ENCODE measurements at places on chromosomes 12 and 14.

GRCh38 chr14:35134329-35135123 lies 12.2 kb downstream of the PRORP start:
- no peak for DNase-seq

- DNase-seq = no peak
Observed at GRCh38 chr12:117774941-117775775, 193.6 kb downstream of the KSR2 start.

DNA sequence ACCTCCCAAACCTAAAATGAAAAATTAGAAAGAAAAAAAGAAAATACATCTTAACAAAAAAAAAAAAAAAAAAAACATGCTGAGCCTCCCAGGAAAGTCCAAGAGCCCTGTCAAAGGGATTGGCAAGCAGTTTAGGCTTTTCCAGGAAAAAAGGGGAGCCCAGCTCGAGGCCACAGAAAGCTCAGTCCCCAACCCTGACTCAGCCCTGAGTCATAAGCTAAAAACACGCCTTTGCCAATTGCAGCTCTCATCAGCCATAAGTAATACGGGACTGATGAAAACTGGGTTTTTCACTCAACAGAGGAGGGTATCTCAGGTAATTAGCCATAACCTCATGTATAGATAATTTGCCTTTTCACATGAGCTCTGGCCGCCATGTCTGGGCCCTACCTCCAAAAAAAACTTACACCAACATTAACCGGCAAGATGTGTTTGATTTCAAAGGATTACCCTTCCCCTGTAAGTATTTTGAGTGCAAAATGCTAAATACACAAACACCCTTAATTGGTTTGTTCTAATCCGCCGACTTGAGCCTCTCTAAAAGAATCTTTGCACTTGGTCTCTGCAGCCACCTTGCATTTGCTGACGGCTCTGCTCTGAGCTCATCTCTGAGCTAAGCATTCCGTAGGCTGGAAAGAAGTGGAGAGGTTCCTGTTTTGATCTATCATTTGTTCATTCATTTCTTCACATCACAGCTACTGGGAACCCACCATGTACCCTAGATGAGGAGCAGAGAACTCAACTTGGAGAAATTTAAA lies 319.2 kb downstream of the BCL11B start:
- peak; percentile 53 for DNase-seq

- no peak for DNase-seq
Observed at GRCh38 chr14:59755409-59756135, 115.0 kb downstream of the RTN1 start.

GRCh38 chr14:22977434-22977683 lies 5.0 kb downstream of the AJUBA start:
- DNase-seq = no peak

GRCh38 chr12:89863493-89863938 lies 154.9 kb upstream of the ATP2B1 start:
- DNase-seq = peak; percentile 37

GRCh38 chr12:105935981-105936380 lies 202.8 kb downstream of the NUAK1 start:
- no peak for DNase-seq

GRCh38 chr14:33956640-33957039 lies 5.8 kb upstream of the EGLN3 start:
- DNase-seq = no peak

DNA sequence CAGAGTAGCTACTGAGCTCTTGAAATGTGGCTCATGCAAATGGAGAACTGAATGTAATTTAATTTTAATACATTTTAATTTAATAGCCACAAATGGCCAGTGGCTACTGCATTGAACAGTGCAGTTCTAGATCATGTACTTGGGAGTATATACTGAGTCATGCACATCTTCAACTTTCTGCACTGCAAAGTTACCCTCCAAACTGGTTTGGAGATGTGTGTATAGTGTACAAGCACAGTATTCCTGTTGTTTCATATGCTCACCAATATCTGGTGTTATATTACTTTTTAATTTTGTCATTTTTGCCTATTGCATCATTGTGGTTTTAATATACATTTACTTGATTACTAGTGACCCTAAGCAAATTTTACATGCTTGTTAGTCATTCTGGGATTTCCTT lies 372.8 kb downstream of the NELL2 start:
- no peak for DNase-seq

GRCh38 chr12:8156845-8157244 lies at the start of gene ZNF705A:
ZNF705A (plus strand) TSS chr12:8157015; CDS start chr12:8172626, 15,611 bp downstream.
- peak; percentile 72 for DNase-seq

DNA sequence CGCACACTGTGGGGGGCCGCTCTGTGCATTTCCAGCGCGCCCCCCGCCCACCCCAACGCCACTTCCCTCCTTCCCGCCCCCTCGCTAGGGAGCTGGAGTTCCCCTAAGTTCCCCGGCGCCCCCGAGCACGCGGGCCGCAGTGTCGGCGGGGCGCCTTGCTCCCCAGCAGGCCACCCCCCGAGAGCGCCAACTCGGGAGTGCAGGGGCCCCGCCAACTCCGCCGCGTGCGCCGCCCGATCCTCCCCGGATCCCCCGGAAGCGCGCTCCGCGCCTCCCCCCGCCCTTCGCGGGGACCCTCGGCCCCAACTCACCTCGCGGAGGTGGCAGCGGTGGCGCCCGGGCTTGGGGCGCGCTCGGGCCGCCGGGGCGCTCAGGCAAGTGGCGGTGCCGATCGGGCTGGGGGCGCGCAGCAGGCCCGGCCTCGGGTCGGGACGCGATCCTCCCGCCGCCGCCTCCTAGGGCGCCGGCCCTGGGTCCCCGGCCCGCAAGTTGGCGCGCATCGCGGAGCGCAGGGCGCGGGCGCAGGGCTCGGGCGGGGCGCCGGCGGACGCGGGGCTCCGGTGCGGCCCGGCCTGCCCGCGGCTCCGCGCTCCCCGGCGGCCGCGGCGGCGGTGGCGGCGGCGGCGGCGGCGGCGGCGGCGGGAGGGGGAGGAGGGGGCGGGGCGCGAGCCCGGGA lies at the start of gene NCOR2:
NCOR2 (minus strand) TSS at position 616 of the 676 bp plus-strand sequence. CDS start 72,361 bp downstream, outside the sequence.
- peak; percentile 79 for DNase-seq

DNA sequence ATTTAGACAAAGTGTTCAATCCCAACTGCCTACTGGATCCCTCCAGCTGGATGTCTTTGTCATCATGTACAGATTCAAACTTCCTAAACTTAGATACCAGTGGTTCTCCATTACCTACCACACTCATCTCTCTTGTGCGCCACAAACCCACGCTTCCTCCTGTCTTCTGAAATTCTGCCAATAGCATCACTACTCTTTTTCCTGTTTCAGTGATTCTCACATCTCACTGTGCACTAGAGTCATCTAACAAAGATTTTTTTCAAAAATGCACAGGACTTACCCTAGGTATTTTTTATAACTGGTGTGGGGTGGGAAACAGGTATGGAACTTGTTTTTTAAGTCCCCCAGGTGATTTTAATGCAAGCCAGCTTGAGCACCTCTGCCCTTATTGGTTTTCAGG lies 5.9 kb downstream of the PSMB5 start:
- DNase-seq = no peak

DNA sequence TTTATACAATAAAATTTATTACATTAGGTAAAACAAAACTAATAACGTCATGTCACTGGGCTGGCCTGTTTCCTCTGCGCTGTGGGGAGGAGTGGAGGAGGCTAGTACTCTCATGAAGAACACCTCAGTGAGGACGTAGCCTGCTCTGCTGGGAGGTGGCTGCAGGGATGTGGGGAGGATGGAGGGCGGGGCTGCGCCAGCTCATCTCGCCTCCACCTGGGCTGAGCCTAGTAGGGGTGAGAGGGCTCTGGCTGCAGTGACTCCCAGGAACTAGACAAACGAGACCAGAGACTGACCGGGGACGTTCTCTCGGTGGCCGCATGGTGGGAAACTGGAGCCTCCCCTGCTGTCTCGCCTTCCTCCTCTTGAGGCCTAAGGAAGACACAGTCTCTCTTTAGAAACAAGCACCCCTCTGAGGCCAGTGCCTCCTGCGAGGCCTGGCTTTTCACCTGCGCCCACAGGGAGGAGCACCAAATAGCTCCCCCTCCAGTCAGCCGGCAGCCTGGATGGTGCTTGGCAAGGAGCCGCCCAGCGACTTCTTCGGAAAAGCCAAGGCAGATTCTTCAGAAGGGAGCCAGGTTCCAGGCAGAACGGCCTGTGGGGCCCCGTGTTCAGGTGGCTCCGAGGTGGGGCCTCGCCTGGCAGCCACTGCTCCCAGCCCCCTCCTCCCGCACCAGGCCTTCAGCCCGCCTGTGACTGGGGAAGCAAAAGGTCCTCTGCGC lies 62.4 kb downstream of the PLEKHG3 start:
- DNase-seq = no peak

DNA sequence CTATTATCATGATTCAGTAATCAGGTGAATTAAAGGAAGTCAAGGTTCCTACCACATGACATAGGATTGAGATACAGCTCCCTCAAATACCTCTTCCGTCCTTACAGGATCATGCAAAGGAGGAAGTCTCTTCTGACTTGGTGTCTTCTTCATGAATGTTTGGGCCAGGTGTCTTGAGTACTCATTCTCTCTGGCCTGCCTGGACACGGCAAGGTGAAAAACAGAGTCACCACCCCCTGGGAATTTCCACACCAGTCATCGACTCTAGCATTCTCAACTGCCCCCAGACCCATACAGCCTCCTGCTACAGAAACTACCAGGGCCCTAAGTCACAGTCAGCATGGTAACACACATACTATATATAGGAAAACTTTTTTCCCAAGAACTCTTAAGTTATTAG lies 44.9 kb upstream of the LTBP2 start:
- DNase-seq = no peak

- no peak for DNase-seq
Observed at GRCh38 chr12:72295101-72295500, 22.9 kb downstream of the TRHDE start.

- no peak for DNase-seq
Observed at GRCh38 chr12:72738811-72739210, 466.6 kb downstream of the TRHDE start.

DNA sequence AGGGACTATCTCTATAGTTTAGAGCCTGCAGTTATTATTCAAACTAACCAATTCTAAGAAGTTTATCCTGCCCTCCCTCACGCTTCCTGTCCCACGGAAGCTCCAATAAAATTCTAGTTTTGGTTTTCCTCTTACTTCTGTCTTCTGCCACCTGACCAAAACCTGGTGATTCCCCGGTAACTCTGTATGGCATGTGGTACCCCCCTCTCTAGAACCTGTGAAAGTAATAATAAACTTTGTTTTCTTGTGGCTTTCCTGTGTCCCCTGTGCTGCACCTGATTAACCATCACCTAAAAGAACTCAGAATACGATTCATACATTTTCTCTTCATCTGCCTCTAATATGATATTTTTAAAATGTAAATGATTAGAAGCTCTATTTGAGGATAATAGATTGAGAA lies 379.8 kb downstream of the APAF1 start:
- DNase-seq = no peak

DNA sequence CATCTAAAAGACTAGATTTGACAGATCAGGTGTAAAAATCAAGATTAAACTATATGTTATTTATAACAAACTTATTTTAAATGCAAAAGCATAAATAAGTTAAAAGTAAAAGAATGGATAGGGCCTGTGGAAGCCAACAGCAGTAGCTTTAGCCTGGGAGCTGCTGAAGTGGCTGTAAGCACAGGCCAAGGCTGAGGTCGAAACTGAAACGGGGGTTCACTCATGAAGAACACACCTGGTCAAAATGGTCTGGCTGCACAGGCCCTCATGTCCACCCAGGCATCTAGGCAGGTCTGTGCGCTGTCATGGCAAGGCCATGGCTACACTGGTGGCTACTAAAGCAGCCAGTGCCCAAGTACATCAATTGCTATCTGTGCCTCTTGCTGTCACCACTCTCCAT lies 23.1 kb downstream of the CATSPERB start:
- DNase-seq = no peak

DNA sequence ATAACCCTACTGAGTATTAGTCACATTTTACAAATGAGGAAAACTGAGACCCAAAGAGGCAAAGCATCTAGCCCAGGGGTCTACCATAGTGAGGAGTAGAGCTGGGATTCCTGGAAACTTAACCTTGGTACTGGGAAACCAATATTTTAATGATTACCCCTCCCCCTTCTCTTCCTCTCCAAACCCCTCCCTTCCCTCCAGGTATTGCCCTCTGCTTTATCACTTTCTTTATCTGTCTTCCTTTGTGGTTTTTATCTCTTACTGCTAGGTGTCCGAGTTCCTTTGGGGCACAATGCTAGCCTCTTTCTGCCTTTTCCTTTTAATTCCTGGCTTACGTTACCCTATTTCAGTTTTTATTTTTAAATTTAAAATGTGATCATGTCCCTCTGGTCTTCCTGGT lies 2.8 kb downstream of the GABARAPL1 start:
- no peak for DNase-seq

GRCh38 chr14:100285021-100285912 lies 21.0 kb downstream of the SLC25A29 start:
- DNase-seq = peak; percentile 71

DNA sequence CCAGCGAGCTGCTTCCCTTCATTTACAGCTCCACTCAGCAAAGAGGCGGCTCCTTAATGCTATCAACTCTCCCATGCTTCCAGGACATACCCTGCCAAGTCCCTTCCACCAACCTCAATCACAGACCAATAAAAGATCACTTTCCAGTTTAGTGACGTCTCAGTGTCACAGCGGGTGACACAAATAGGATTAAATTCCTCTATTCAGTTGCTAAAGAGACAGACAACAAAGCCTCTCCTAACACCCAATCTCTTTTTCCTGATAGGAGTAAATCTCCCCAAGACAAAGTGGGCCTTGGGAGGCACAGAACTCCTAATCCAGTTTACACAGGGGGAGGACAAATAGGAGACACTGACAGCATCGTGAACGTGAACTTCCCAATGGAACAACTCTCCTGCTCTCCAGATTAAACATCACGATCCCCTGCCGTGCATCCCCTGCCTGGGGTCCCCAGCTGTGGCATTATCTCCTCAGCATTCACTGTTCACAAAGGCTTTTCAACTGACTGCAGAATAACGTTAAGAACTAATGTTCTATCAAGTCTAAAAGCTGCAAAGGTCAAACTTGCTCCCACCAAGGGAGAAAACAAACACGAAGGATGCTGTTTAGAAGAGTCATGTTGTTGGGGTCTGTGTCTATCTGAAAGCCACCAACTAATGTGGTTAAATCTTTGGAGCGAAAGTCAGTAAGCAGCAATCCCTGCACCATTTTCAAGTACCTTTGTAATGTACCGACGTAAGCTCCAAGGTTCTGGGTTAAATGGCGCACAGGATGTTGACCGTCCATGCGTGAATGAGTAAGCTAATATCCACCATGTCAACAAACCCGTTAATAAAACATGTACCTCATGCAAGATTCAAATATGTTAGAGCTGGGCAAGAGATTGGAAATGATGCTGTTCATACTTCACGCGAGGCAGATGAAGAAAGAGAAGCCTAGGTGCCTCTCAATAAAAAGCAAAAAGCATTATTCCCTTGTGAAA lies 31.5 kb downstream of the TMEM132D start:
- no peak for DNase-seq

DNA sequence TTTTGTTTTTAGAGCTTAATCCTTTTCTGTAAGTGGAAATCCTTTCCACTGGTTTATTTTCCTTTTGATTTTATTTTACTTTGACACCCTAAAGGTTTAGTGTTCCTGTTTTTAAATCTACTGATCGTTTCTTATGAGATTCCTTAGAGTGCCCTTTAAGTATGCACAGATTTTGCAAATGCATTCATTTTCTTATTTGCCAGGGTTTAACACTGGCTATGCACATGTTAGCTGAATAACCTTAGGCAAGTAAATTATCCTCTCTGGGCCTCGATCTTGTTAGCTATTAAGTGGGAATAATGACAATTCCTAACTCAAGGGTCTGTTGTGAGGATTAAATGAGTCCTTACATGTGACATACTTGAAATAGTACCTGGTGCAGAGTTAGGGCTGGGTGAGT lies 136.0 kb downstream of the BICD1 start:
- no peak for DNase-seq

- DNase-seq = peak; percentile 70
Observed at GRCh38 chr14:24504425-24504950, 3.6 kb downstream of the CMA1 start.

GRCh38 chr14:21940887-21941856 lies 267.6 kb upstream of the OR4E1 start:
- peak; percentile 21 for DNase-seq

Data from NB4 (cell line).